ENCODE measurements at places on chromosomes 1 and 21.

GRCh38 chr1:236176337-236177336 lies 34.3 kb downstream of the GPR137B start:
- H3K4me1 ChIP-seq, result peaks cover 3% of the 10 kb centered on the region
- no peaks in the 10 kb centered on the region for H3K36me3 ChIP-seq
- H3K27me3 ChIP-seq, result no peaks in the 10 kb centered on the region
- no peak overlapping the region for H3K27ac ChIP-seq
- DNase-seq, result no peak

DNA sequence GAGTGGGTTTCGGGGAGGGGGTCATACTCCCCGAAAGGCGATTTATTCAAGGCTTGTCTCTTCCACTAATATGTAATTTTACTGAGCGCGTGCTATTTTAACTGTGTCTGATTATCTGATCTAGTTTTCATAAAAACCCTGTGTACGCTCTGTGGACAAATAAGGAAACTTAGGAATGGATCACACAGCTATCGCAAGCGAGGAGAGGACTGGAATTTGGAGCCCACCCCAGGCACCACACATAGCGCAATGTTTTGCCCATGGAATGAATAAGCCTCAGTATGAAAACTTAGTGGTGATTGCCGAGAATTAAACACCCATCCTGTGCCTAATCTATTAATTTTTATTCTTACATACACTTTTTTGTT lies 9.8 kb upstream of the RAB42 start:
- peaks cover 39% of the 10 kb centered on the region for H3K36me3 ChIP-seq
- H3K27ac ChIP-seq, result peak overlapping the region; percentile 76
- H3K27me3 ChIP-seq, result peaks cover 4% of the 10 kb centered on the region
- no peak for DNase-seq

- H3K36me3 ChIP-seq, result no peaks in the 10 kb centered on the region
- DNase-seq, result peak; percentile 35
- no peak overlapping the region for H3K4me3 ChIP-seq
Observed at GRCh38 chr1:30724175-30724574, 790 bp upstream of the MATN1 start.

DNA sequence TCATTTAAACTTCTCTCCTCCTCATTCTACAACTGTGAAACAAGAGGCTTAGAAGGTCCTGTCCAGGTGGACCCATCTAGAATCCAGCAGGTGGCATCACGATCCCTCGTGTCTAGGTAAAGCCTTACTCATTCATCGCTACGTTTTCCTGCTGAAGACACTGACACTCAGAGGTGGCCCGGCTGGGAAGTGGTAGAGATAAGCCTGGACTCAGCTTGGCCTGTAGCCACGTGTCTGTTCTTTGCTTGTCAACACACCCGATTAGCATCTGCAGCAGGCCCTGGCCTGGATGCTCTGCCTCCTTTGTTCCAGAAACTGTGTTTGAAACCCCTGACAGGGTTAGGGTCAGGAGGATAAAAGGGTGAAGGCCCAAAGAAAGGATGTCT lies 43.4 kb downstream of the PARP1 start:
- no peaks in the 10 kb centered on the region for H3K4me1 ChIP-seq
- no peak for DNase-seq

DNA sequence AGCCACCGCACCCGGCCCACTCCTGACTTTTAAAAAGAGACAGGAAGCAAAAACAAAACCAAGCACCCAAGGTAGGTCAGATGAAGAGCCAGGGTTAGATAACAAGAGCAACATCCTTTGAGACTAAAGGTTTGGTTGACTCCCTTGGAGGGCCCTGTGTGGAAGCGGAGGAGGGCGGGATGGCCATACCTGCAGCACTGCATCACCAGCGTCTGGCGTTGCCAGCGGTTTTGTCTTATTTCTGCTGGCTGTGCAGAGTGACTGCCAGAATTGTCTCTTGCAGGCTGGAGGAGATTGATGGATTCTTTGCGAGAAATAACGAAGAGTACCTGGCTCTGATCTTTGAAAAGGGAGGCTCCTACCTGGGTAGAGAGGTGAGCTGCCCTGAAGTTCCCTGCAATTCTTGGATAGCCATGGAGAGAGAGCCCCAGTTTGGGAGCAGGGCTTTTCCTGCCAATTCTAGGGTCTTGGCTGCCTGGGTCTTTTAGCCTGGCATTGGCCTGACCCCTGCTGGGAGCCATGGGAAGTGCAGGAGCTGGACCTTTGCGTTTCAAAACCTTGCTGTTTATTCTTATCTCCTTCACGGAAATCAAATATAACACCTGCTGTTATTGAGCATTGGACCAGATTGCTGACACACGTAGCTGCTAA lies 24.0 kb downstream of the QSOX1 start:
- H3K27me3 ChIP-seq, result no peaks in the 10 kb centered on the region
- H3K27ac ChIP-seq, result peak overlapping the region; percentile 59
- no peaks in the 10 kb centered on the region for H3K36me3 ChIP-seq
- DNase-seq, result peak; percentile 85
- H3K4me1 ChIP-seq, result no peaks in the 10 kb centered on the region
- H3K4me3 ChIP-seq, result no peak overlapping the region

DNA sequence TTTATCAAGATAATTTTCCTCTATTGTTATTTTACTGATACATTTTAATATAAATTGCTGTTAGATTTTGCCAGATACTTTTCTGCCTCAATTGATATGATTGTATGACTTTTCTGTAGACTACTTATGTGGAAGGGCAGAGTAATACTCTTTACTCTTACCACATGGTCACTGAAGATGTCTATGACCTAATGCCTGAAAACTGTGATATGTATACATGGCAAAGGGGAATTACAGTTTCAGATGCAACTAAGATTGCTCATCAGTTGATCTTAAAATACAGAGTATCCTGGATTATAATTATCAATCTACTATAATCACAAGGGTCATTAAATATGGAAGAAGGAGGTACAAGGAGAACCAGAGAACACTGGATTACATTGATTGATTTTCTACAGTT lies 1528.0 kb downstream of the BRINP3 start:
- no peak for DNase-seq
- H3K27me3 ChIP-seq, result no peaks in the 10 kb centered on the region
- no peaks in the 10 kb centered on the region for H3K36me3 ChIP-seq
- H3K27ac ChIP-seq, result no peak overlapping the region

DNA sequence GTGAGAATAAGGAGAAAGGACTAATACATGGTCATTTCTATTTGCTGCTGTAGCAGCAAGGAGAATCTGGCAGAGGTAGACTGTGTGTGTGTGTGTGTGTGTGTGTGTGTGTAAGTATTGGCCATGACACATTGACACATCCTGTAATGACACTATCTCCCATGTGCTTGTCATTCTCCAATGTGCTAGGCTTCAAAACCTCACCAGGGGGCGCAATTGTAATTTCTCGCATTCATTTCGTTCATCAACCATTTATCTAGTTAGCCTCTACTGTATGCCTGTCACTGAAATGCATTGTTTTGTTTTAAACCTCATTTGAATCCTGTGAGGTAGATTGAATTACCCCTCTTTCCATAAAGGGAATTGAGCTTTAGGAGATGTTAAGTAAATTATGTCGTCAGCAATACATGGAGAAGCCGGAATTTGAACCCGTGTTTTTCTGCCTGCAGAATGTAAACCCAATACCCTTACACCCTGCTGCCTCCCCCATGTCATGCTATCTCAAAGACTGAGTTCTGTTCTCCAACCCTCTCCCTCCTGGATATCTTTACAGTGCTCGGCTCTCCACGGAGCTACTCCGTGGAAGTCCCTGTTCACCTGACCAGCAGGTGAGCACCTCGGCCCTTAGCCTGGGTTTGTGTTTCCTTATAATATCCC lies 100.8 kb downstream of the UCK2 start:
- H3K36me3 ChIP-seq, result no peaks in the 10 kb centered on the region
- H3K4me3 ChIP-seq, result no peak overlapping the region
- peak; percentile 75 for DNase-seq
- peaks cover 4% of the 10 kb centered on the region for H3K4me1 ChIP-seq

GRCh38 chr1:33433509-33434362 lies 2.8 kb upstream of the PHC2 start:
- H3K36me3 ChIP-seq, result no peaks in the 10 kb centered on the region
- no peak overlapping the region for H3K4me3 ChIP-seq

DNA sequence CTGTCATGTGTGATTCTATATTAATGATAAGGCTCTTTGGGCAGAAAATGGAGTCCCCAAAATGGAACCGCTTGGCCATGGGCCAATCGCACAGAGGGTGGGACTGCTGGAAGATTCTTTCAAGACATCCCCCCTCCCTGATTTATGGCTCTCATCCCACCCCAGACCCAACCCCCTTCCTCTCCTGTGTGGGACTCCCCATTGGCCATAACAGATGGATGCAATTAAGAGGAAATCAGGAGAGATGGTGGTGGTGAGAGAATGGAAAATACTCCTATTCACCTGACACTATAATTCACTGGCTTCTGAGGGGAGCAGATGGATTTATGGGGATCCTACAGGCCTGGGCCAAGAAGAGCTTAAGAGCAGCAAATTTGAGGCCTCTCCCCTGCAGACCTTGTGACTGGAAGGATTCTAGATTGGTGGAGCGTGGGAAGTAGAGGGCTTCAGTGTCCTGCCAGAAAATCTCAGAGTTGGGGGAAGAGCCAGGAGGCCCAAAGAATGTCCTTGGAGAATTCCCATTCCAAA lies 1.7 kb downstream of the IGFN1 start:
- DNase-seq, result no peak
- no peak overlapping the region for H3K27ac ChIP-seq
- H3K4me1 ChIP-seq, result peaks cover 6% of the 10 kb centered on the region
- H3K27me3 ChIP-seq, result no peaks in the 10 kb centered on the region
- no peaks in the 10 kb centered on the region for H3K36me3 ChIP-seq

DNA sequence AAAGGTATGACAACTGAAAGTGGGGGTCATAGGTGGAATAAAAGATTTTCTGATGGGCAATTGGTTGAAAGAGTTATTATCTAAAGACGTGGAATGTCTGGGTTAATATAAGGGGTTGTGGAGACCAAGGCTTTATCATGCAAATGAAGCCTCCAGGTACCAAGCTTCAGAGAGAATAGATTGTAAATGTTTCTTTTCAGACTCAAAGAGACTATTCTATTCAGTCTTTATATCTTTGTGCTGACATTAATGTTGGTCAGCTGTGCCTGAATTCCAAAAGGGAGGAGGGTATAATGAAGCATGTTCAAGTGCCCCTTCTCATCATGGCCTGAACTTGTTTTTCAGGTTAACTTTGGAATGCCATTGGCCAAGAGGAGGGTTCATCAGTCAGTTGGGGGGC lies 145.3 kb downstream of the SETD4 start:
- 0 out of 2 replicates have a peak, but pooled peaks cover 8% of the 10 kb centered on the region for H3K4me1 ChIP-seq
- no peak overlapping the region for H3K27ac ChIP-seq
- H3K36me3 ChIP-seq, result no peaks in the 10 kb centered on the region

DNA sequence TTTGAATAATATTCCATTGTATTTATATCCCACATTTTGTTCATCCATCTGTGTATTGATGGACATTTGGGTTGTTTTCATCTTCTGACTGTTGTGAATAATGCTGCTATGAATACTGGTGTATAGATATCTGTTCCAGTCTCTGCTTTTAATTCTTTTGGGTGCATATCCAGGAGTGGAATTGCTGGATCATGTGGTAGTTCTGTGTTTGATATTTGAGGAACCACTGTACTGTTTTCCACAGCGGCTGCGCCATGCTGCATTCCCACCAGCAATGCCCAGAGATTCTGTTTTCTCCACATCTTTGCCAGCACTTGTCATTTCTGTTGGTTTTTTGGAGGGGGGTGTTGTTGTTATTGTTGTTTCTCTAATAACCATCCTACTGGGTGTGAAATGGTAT lies 131.6 kb upstream of the KIF26B start:
- no peak overlapping the region for H3K4me3 ChIP-seq
- no peaks in the 10 kb centered on the region for H3K27me3 ChIP-seq
- peaks cover 13% of the 10 kb centered on the region for H3K4me1 ChIP-seq
- DNase-seq, result no peak
- H3K36me3 ChIP-seq, result no peaks in the 10 kb centered on the region

DNA sequence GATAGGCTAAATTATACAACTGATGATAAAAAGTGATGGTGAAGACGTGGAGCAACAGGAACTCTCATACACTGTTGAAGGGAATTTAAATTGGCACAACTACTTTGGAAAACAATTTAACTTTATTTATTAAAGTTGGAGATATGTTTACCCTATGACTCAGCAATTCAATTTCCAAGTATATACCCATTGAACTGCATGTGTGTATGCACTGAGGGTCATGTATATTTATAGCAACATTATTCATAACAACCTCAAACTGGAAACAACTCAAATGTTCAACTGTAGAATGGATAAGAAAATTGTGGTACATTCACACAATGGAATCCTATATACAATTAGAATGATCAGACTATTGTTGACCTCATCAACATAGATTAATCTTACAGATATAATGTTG lies 16.5 kb upstream of the BCAS2 start:
- no peak overlapping the region for H3K4me3 ChIP-seq
- H3K27me3 ChIP-seq, result no peaks in the 10 kb centered on the region
- DNase-seq, result no peak
- H3K36me3 ChIP-seq, result no peaks in the 10 kb centered on the region
- no peaks in the 10 kb centered on the region for H3K4me1 ChIP-seq
- H3K27ac ChIP-seq, result no peak overlapping the region

- no peak overlapping the region for H3K4me3 ChIP-seq
- H3K4me1 ChIP-seq, result 0 out of 2 replicates have a peak, but pooled peaks cover 2% of the 10 kb centered on the region
- H3K27ac ChIP-seq, result no peak overlapping the region
- H3K27me3 ChIP-seq, result no peaks in the 10 kb centered on the region
- no peak for DNase-seq
Observed at GRCh38 chr1:157181258-157181657, 43.1 kb upstream of the ETV3 start.

DNA sequence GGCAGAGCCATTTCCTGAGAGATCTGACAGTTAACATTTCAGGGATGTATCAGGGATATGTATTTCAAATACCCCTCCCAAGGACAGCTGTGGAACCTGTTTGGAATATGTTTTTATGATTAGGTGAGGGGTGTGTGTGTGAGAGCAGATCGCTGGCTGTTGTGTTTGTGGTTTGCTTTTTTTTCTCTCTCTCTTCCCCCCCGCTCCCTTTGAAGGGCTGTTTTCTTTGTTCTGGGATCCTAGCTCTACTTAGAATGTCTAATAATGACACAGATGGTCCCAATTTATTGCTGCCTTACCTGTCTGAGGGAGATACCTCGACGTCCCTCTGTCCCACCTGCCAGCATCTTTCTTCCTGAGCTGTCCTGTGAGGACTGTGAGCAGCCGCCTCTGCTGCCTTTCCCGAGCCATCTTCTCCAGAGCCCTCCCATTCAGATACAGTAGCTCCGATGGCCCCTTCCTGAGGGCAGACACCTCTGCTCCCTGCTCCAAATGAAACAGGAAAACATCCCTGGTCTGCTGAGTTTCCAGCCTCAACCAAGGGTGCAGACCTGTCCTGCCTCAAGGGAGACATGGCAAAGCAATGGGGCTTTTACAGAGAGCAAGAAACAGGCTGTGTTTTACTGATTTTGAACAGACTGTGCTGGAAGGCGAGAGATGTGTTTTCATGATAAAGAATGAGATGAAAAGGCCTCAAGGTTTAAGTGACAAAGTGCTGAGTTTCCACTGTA lies 138.0 kb upstream of the TNR start:
- H3K4me3 ChIP-seq, result no peak overlapping the region
- H3K4me1 ChIP-seq, result no peaks in the 10 kb centered on the region
- DNase-seq, result no peak
- peaks cover 1% of the 10 kb centered on the region for H3K27me3 ChIP-seq
- H3K27ac ChIP-seq, result no peak overlapping the region
- H3K36me3 ChIP-seq, result no peaks in the 10 kb centered on the region

- no peak overlapping the region for H3K27ac ChIP-seq
- H3K4me1 ChIP-seq, result no peaks in the 10 kb centered on the region
- no peaks in the 10 kb centered on the region for H3K36me3 ChIP-seq
- peak; percentile 37 for DNase-seq
- no peak overlapping the region for H3K4me3 ChIP-seq
Observed at GRCh38 chr1:195584870-195585624, 1023.2 kb downstream of the KCNT2 start.

GRCh38 chr1:160500321-160500990 lies 22.6 kb downstream of the SLAMF6 start:
- H3K4me1 ChIP-seq, result no peaks in the 10 kb centered on the region
- H3K27ac ChIP-seq, result no peak overlapping the region
- no peak overlapping the region for H3K4me3 ChIP-seq
